ENCODE measurements at places on chromosomes 2 and 18.

DNA sequence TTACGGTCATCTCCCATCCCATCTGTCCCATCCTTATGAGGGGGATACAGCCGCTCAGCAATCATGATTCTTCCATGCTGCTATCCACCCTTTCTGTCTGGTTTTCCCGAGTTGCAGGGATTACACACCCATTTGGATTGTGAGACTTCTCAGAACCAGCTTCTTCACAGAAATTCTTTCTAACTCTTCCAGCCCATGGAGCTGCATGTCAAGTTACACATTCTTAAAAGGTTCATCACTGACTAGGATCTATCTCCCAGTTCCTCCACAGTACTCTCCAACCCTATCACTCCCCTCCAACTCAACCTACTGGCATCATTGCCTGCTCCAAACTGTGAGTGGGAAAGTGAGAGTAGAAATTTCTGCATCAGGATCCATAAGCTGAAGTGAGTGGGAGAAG, 558.2 kb upstream of the TNP1 start:
- peak; percentile 40 for DNase-seq

GRCh38 chr2:179855673-179856072, 5.7 kb downstream of the ZNF385B start:
- no peak for DNase-seq

- no peak for DNase-seq
These were observed 2.3 kb downstream of the FOXI3 start for GRCh38 chr2:88450186-88450585.

GRCh38 chr18:23838801-23839366, 149.6 kb downstream of the LAMA3 start:
- DNase-seq: no peak

DNA sequence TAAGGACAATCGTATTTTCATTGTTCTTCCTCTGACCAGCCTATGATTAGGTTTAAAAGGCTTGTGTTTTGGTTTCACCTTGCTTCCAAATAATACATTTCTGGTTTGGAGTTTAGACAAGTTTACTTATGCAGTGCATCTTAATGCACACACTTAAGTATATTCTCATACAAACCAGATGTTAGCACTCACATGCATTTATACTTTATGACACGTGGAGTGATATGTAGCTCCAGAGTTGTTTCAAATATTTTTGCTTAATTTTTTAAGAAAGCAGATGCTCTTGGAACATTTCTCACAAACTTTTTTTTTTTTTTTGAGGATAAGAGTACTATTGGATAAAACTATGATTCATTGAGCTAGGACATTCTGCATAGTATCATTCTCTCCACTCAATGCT, 109.9 kb downstream of the PDE1A start:
- DNase-seq: no peak

DNA sequence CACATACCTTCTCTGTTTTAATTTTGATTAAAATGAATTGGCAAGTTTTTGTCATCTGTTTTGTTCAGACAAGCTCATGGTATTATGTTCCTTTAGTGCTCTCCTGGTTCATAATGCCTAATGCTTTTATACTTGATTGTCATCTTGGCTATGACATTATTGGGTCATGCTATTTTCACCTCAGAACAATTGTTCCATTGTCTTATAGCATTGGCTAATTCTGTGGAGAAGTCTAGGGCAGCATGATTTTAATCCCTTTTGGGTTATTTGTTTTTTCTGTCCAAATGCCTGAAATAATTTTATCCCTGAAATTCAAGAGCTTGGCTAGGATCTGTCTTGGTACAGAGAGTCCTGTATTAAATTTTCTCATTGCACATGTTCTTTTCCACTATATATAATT, 83.8 kb upstream of the CCDC85A start:
- no peak for DNase-seq

DNA sequence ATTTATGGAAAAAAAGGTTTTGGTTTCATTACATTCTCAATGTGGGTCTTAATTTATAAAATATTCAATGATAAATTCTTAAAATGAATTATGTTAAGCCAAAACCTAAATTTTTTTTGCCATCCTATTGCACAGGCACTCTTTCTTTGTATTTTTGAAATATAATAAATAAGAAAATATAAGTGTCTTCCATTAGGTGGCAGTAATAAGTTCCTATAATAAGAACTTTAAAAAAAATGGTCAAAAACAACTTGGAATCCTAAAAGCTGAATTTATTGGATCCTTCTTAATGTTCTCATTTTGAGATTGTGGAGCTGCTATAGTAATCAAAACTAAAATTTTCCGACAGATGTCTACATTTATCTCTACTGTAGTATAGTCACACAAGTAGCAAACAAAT, 5.7 kb downstream of the CALCRL start:
- DNase-seq: no peak

DNA sequence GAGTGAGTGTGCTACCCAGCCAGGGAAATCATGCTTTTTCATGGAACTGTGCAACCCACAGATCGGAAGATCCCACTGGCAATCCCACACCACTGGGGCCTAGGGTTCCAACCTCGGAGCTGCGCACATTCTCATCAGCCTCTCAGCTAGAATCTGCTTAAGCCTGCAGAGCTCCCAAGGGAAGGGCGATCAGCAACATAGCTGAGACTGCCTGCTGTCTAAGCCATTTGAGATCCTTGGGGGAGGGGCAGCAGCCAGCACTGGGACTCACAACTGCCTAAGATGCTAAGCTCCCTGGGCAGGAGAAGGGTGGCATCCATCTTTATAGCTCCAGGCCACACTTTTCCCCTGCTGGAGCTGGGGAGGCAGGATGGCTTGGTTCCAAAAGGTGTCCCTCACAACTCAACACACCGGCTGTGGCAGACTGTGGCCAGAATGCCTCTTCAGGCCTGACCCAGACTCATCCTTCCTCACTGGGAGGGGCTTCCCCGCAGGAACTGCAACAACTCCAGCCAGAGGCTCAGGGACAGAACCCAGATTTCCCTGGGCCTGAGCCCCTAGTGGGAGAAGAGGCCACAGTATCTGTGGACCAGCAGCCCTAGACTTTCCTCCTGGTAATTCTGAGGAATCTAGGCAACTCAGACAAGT, 1133.3 kb upstream of the PIK3C3 start:
- DNase-seq: no peak

GRCh38 chr2:41871080-41871479, 176.7 kb upstream of the PKDCC start:
- DNase-seq: peak; percentile 25

- no peak for DNase-seq
These were observed 156.3 kb upstream of the SLC1A4 start for GRCh38 chr2:64832936-64833335.

DNA sequence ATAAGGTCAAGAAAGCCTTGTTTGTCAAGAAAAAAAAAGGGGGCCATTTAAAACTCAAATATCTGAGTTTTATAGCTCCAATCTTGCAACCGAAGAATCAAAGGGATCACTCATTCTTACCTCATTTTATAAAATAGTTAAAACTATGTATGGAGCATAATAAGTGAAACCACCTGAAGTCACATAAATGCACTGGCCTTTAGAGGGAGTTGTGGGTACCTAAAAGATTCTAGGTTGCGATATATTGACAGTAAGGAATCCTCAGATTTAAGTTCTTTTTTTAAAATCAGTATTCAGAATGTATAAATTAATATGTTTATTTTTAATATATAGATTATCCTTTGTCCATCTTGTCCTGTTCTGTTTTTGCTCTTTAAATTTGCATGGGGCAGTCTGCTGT, 3.4 kb downstream of the ARHGAP28 start:
- DNase-seq: no peak

GRCh38 chr18:9862686-9863085, 23.1 kb upstream of the TXNDC2 start:
- no peak for DNase-seq

DNA sequence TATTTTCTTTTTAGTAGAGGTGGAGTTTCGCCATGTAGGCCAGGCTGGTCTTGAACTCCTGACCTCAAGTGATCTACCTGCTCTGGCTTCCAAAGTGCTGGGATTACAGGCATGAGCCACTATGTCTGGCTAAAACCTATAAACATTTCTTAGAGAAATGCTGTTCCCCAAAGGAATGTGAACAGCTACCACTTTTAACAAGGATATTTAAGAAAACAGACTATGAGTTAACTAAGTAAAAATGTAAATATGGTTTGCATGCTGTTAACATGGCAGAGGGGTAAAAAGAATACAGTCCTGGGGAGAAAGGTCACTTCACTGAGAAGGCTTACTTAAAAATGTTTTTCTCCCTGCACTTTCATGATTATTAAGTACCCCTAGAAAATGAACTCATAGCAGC, 57.1 kb downstream of the SLC16A14 start:
- no peak for DNase-seq

GRCh38 chr18:8051453-8051852, 484.3 kb downstream of the PTPRM start:
- no peak for DNase-seq

- no peak for DNase-seq
These were observed 849.6 kb downstream of the CNTNAP5 start for GRCh38 chr2:124874676-124875075.

DNA sequence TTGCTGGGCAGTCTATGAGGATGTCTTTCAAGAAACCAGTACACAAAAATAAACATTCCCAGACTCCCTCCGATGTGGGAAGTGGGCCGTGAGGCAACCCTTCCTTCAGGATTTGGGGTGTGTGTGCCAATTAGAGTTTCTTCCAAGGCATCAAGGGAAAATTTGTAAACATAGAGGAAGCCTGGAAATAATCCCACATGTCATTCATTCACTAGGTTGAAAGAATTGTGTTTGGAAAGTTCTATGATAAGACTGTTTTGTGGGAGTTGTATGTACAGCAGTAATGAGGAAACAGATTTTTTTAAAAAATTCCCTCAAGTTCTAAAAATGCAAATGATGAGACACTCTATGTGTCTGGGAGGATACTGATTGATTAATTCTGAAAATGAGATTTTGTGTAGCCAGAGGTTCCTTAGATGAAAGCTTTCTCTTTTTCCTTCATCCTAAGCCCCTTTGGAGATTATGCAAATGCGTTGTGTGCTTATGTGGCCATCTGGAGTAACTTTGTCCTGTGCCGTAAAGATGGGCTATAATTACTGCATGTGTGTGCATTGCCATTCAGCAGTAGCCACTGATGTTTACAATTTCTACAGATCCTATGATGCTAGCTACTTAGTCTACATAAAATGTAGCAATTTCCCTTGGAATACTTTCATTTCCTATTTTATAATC, 107.8 kb upstream of the TPO start:
- no peak for DNase-seq

GRCh38 chr2:156340804-156341451, 8.4 kb upstream of the NR4A2 start:
- no peak for DNase-seq

GRCh38 chr2:221001381-221001801, 570.7 kb downstream of the EPHA4 start:
- DNase-seq: no peak

DNA sequence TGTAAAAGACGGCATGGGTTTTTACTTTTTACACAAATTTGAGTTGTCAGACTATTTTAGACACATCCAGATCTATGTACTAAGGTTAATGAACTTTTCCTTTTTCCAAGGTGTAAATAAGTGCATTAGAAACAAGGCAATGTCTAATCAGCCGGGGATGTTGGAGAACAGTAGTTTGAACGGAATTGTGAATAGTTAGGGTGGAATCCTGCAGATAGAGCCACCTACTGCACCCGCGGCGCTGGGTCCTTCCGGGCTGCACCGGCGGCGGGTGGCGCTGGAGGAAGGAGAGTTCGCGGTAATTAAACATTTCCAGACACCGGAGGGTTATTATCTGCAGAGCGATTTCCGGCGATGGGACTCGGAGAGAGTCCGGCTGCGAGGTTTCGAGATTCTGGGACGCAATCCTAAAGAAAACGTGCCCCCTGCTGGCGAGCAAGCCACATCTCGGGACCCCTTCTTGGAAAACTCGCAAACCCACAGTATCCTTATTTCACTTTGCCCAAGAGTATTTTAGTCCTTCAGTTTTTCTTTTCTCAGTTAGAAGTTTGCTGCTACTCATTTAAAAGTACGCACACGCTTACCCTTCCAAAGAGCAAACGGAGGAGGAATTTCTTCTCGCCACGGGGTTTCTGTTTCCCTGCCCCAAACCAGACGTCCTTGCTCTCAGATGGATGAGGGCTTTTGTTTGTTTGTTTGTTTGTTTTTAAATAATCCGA, 4.5 kb upstream of the OSR1 start:
- DNase-seq: peak; percentile 81

GRCh38 chr2:163397451-163397850, 338.4 kb downstream of the FIGN start:
- no peak for DNase-seq

- peak; percentile 95 for DNase-seq
These were observed 53.4 kb downstream of the ADI1 start for GRCh38 chr2:3465844-3466481.

DNA sequence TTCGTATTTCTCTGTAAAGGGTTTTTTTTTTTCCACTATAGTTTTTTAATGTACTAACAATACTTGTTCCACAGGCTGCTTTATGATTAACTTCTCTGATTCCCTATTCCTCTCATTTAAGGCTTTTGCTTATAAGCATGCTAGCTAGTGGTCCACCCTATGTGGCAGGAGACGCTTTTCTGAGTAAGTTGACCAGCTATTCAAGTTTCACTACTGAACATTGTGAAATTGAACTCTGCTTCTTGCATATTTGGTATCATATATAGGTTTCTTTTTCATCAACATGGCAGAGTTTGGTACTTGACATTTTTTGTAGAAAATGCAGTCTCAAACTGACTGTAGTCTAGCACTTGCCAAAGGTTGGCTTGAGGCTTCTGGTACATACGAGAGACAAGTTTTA, 74.2 kb downstream of the OTX1 start:
- DNase-seq: no peak

DNA sequence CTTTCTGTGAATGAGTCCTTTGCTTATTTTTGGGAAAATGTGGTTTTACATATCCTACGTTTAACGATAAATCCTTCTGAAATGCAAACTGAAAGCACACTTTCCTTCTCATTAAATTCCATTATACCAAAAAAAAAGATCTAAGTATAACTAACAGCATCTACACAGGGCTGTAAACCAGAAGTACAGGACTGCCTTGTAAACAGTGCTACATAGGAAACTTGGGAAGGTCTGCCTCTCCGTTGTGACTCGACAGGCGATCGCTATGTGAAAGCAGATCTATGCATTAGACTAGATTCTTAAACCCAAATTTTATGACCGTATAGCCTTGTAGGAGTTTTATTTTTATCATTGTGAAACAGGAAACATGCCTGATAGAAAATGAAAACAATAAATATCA, 690.5 kb downstream of the ARHGAP15 start:
- no peak for DNase-seq

DNA sequence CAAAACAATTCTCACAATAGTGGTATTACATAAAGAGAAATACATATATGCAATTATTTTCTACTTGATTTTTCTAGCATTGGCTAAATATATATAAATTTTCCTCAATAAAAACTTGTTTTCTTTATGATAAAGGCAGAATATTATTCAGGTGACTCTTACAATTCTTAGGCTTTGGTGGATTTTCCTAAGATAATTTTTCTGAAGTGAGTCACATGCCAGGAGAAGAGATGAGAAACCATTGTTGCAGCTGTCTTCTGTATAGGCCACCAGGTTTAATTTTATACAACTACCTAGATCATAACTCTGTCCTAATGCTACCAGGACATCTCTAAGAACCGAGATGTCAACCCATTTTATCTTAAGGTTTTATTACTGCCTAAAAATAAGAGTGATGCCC, 552.4 kb upstream of the CDH2 start:
- DNase-seq: no peak

GRCh38 chr2:224666951-224667553, 49.1 kb downstream of the CCDC195 start:
- DNase-seq: no peak

GRCh38 chr2:24724111-24724775, 68.9 kb downstream of the PTRHD1 start:
- DNase-seq: no peak

- no peak for DNase-seq
These were observed 46.3 kb downstream of the RTN4 start for GRCh38 chr2:55003706-55004639.

Measured in brain microvascular endothelial cell (primary cell).